T1000 (cell line): ENCODE measurements at places on chromosomes 2 and 18.
A peak's percentile ranks its signal among the peaks of the same experiment; 100 is the strongest.

- no peak for DNase-seq
Measured at GRCh38 chr18:1559563-1559962, 654.9 kb downstream of the ADCYAP1 start.

GRCh38 chr2:207332480-207333212 is 166.9 kb upstream of the KLF7 start:
- no peak for DNase-seq

GRCh38 chr2:98374286-98374685 is 28.0 kb downstream of the CNGA3 start:
- DNase-seq: no peak

- no peak for DNase-seq
Measured at GRCh38 chr2:71965530-71965929, 182.1 kb downstream of the CYP26B1 start.

GRCh38 chr2:237889016-237889415 is 29.6 kb downstream of the RAMP1 start:
- DNase-seq: no peak

DNA sequence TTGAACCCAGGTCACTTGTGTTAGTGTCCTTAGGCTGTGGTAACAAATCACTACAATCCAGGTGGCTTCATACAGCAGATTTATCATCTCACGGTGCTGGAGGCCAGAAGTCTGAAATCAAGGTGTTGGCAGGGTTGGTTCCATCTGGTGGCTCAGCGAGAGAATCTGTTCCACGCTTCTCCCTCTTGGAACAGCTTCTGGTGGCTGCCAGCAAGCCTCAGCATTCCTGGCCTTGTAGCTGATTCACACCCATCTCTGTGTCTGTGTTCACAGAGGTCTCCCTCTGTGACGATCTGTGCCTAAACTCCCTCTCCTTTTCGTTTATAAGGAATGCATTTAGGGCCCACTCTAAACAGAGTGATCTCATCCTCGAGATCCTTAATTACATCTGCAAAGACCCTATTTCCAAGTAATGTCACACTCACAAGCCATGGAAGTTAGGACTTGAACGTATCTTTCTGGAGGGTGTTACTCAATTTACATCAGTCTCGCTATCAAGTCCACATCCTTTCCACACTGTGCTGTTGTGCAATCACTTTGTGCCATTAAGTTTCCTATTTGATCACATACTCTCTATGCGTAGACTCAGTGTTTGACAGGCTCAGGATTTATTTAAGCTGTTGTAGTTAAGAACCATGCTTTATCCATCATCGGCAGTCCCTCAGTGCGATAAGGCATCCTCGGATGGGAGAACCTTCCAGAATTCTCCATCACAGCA is 164.4 kb downstream of the SOCS6 start:
- no peak for DNase-seq

- no peak for DNase-seq
Measured at GRCh38 chr2:213411582-213412289, 127.5 kb downstream of the SPAG16 start.

DNA sequence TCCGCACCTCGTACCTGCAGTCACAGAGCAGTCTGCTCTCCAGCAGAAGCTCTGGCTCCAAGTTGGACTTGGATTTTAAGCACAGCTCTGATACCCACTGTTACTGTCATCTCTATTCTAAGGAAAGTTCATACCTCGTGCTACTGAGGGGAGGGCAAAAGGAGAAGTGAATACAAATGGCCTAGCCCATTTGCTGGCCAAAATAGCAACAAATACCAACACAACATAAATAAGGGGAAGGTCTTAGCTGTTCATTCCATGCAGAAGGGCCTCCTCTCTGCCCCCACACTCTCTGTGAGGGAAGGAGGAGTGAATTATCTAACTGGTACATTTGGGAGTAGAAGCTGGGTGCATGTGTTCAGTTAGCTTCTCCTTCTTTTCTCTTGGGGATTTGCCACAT is 739.4 kb upstream of the RAB6C start:
- no peak for DNase-seq

DNA sequence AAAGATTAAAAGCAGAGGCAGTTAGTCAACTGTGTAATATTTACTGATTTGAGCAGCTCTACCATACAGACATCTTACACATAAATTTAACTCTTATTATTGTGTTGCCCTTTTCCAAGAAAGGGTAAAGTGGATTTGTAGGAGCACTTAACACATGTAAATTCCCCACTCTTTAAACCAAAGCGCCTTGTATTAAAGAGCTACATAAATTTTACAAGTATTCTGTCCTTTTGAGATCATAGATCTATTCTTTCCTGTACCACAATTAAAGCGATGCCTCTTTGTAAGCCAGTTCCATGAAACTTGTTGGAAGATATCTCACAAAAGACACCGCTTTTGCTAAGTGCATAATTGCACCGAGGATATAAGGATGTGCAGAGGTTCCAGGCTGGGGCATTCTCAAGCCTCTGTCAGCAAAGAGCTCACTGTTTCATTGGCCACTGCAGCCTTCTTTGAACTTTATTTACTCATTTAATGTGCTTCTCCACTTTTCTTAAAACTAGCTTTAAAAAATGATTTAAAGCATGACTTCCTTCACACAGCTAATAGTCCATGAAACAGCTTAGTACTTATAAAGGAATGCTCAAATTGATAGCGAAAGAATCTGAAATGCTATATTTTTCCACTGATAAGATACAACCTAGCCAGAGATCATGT is 520.0 kb upstream of the TCF4 start:
- no peak for DNase-seq

GRCh38 chr2:172931256-172931894 is 144.3 kb upstream of the MAP3K20 start:
- no peak for DNase-seq

DNA sequence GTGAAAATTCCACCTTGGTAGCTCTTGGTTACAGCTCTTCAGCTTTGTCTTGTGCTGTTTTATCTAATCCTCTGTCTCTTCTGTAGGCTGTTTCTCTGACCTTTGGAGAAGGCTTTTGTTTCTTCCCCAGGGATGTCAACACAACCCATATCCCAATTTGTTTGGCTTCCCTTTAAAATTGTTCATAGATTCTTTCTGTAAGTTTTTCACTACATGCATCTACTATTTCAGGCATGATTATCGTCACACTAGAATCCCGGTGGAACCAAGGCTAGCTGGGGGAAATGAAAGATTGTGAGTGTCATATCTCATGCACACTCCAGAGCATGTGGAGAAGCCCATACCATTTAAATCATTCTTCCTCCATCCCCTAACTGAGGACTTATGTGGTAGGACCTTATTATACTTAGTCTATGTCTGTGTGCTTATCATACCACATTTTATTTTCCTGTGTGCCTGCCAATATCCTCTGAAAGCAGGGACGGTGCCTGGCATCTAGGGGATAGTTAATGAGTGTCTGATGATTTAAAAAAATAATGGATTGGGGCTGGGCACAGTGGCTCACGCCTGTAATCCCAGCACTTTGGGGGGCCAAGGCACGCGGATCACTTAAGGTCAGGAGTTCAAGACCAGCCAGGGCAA is 59.9 kb downstream of the CRIM1 start:
- DNase-seq: no peak

DNA sequence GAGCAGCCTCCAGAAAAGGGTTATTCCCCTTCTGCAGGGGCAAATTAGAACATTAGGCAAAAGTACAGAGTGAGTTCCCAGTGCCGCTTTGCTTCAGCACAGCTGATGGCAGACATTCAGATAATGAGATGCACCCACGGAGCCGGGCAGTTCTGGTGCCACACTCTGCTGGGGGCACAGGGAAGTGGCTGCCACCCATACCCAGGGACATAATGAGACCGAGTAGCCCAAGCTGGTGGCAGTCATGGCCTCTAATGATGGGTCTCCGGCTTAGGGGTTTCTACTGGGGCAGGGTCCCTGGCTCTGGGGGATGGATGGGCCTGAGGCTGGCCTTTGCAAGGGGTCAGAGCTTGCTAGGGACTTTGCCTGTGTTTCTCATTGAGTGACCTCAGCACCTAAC is 26.2 kb downstream of the GLI2 start:
- no peak for DNase-seq

DNA sequence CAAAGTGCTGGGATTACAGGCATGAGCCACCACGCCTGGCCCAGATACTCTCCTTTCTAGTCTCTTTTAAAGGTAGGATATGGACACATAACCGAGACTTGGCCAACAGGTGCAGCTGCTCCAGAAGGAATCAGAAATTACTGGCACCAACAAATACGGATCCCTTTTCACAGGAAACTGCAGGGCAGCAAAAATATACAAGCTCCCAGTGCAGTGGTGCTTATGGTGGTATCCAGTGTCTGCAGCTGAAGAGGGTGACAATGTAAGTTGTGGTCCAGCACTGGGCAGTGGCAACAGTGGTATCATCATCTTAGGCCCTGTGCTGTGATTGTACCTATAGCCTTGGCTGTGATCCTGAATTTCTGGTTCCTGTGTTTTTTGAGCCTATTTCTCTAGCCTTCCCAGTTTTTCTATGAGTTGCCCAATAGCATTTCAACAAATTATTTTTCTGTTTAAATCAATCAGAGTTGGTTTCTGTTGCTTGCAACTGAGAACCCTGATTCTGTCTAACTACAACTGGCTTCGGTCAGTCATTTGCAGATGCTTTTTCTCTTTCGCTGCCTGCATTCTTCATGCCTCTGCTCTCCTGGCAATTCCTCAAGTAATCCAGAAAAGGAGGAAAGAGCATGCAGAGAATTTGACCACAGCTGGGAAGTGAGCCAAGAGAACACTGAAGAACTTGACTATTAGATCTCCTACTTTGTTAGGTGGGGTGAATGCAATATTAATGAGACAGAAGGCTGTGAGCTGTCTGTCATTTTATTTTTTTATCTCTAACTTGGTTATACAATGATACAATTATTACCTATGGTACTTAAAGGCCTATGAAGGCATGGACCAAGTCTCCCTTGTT is 30.8 kb upstream of the EML4 start:
- DNase-seq: peak; percentile 51

- DNase-seq: no peak
Measured at GRCh38 chr18:7847357-7848053, 280.4 kb downstream of the PTPRM start.

- no peak for DNase-seq
Measured at GRCh38 chr18:13290856-13291271, 72.3 kb downstream of the LDLRAD4 start.

GRCh38 chr18:24080861-24081260 is 58.0 kb upstream of the CABYR start:
- DNase-seq: no peak

GRCh38 chr2:68377137-68377780 is 12.2 kb downstream of the PLEK start:
- DNase-seq: no peak

DNA sequence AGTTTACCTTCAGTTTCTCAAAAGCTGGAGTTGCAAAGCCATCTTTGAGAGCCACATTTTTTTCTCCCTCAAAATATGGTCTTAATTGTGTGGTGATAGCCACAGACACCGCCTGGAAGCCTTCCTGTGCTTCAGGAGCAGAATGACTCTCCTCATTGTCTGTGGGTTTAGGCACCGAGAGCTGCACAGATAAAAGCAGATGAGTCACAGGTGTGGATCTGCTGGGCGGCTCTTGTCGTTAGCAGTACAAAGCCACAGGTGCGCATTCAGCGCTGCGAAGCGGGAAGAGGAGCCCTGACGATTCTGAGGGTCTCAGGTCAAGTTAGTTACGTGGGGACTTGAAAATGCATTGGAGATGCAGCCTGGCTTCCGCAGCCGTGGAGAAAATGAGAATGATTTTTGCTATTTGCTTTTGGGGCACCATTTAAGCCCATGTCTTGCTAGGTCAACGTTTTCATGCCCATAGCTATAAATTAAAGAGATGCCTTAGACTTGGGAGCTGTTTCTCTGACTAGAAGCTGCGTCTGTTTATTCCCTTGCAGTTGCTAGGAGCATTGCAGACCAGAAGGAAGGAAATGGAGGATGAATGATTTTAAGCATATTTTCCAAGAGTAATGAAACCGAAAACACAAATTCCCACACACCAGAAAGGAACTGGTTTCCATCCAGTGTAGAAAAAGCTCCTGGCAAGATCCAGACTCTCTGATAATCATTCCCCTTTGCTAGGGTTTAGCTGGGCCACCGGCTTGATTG is 51.5 kb downstream of the KLHL29 start:
- no peak for DNase-seq

- DNase-seq: peak; percentile 4
Measured at GRCh38 chr2:156088587-156088986, 243.9 kb downstream of the NR4A2 start.

DNA sequence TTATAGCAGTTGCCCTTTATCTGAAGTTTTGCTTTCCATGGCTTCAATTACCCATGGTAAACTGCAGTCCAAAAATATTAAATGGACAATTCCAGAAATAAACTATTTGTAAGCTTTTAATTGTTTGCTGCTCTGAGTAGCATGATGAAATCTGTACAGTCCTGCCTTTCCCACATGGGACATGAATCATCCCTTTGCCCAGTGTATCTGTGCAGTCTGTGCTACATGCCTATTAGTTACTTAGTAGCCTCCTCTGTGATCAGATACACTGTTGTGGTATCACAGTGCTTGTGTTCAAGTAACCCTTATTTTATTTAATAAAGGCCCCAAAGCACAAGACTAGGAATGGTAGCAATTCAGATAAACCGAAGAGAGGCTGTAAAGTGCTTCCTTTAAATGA is 810.6 kb upstream of the PIK3C3 start:
- no peak for DNase-seq

DNA sequence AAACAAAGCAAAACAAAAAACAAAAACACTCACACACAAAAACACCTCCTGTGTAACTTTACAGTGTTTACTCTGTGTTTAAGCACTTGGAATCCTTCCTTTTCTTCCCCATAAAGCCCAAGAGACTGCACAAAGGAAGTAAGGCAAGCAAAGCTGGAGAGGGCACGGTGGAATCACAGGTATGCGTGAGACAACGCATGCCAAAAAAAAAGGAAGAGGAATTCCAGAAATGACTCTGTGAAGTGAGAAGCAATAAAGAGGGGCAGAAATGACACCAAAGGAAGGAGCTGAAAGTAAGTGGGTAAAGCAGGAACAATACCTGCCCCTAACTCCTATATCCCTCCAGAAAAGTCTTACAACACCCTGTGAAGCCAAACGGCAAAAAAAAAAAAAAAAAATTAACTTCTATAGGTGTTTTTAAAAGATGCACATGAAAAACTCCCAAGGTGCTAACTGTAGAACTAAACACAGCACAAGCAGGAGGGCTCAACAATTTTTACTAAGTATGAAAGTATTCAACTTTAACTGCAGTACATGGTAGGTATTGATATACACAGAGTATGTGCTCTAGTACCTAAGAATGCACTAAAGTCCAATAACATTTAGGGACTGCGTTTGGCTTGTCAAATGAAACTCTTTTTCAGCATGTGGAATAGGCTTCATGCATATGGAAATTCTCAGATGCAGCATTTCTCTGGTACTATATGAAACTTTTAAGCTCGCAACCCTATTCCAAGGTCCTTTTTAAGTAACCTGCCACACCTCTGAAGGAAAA is 9.1 kb downstream of the RND3 start:
- no peak for DNase-seq

- DNase-seq: no peak
Measured at GRCh38 chr2:27191070-27191829, 20.6 kb upstream of the ATRAID start.
